AG04449 (cell line): ENCODE measurements at places on chromosomes 3 and 15.

DNA sequence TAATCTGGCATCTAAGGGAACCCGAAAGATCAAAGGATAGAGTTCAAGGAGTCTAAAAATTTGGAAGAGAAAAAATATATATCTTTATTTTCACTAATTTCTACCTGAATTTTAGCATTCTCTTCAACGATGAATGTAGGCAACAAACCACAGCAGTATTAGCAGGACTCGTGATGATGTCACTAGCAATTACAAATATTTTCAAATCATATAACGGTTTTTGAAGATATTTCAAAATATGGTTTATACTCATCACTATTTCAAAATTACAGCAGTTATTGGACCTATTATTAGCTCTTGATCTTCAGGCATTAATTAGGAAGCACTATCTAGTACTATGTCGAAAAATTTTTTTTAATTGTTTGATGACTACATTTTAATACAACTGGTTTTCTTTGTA is 27.0 kb upstream of the ANKDD1A start:
- DNase-seq, result no peak

DNA sequence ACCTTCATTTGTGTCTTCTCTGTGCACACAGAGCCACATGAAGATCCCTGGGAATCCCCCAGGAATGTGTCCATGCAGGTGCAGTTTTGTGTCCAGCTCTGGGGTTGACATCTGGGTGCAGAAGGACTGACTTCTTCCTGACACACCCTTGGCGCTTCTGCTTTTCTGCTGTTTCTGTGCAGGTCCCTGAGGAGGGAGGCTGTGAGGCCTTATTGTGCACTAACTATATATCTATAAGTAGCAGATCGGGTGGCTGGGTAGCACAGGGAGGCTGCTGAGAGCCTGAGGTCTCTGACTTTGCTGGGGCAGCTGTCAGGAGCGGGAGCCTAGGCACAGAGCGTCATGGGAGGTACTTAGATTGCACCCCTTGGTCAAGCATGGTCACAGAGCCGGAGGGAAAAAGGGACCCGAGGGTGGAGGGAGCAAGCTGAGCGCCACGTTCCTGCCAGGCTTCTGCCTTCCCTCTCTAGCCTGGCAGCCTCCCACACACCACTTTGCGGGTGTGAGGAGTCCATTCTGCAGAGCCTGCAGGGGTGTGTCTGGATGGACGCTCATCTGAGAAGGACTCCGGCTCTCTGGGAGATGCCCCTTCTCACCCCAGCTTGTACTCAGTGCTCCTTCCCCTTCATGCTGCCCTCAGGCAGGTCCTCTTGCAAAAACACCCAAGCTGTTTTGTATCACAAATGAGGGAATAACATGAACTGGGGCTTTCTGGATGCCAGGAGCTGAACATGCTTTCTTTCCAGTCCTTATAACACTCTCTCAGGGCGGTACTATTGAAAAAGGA is 23.9 kb downstream of the CCDC33 start:
- DNase-seq, result no peak

- DNase-seq, result peak; percentile 87
Measured at GRCh38 chr3:61664105-61664482, 102.7 kb downstream of the PTPRG start.

- no peak for DNase-seq
Measured at GRCh38 chr3:13878281-13879101, 1.4 kb downstream of the WNT7A start.

- no peak for DNase-seq
Measured at GRCh38 chr3:127779747-127780146, 42.6 kb downstream of the MGLL start.

- DNase-seq, result no peak
Measured at GRCh38 chr3:62815981-62816380, 59.2 kb downstream of the CADPS start.

DNA sequence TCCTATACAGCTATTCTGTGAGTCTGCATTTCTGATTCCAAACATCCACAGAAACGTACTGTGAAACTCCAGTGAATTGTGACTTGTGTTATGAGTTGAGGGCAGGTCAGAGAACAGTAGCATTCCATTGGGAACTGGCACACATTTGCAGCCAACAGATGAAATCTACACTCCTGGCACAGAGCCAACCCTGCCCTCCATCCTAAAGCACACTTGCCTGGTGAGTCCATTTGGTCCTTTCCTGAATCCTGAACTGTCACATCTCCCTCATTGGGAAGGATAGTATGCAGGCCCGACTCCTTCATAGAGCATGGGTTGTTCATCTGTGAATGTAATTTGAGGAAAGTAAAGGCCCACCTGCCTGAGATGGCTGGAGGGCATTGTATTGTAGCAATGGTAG is 314.3 kb upstream of the RASGRP1 start:
- no peak for DNase-seq

GRCh38 chr3:101011136-101011535 is 17.9 kb upstream of the ABI3BP start:
- no peak for DNase-seq

GRCh38 chr3:58411036-58411435 is 22.6 kb downstream of the PDHB start:
- no peak for DNase-seq

DNA sequence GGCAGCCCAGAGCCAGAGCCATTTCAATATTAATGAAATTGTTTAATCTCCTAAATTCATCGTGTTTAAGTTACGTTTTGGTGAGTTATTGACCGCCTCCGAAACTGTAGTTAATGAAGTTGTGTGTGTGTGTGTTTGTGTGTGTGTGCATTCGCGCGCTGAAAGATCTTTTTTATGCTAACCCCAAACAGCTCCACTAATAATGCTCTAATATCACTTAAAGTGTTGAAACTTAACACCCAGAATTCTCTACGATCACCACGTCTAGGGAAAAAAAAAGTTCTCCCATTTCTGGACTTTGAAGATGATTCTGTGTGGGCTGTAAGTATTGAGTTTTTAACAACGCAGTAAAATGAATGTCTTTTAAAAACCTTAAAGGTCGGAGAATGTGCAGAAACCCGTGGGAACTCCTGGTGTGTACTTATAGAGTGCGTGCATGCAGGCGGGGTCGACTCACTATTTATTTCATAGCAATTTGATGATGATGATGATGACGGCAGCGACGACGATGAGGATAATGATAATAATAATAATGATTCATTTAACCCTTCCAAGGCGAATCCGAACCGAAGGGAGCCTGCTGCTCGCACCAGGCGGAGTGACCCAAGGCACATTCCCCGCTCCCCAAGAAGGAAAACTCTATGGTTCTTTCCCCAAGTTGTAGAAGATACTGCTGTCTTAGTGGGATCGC is 1.4 kb upstream of the FOXB1 start:
- no peak for DNase-seq

DNA sequence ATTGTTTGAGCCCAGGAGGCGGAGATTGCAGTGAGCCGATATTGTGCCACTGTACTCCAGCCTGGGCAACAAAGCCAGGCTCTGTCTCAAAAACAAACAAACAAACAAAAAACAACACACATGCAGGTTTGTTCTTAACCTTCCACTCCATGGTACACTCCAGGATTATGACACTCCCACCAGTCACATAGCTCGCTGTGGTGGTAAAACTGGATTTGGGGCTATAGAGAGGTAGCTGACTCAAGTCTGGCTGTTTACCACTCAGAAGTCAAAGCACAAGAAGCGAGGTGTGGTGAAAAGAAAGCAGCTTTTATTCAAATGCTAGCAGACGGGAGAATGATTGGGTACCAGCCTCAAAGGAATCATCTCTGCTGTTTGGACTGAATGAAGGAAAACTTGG is 49.0 kb upstream of the SIAH2 start:
- no peak for DNase-seq

GRCh38 chr3:67361323-67361722 is 293.1 kb downstream of the SUCLG2 start:
- DNase-seq, result no peak

- no peak for DNase-seq
Measured at GRCh38 chr15:31330836-31331235, 4.2 kb downstream of the KLF13 start.

GRCh38 chr3:139893267-139893962 is 41.6 kb upstream of the CLSTN2 start:
- no peak for DNase-seq

DNA sequence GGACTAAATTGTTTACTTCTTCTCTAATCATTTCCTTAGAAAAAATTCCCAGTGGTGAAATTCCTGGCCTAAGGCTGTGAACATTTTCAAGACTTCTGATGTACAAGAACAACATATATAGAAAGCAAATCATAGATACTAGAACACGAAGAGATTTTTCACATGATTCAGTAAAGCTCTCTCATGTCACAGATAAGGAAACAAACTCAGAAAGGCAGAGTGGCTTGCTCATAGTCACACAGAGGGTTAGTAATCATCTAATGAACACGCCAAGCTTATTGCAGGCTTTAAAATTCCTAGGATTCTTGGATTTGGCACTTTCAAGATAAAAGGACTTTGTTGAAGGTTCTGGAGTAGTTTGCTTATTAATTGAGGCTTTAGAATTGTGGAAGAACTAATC is 26.2 kb downstream of the CRTAP start:
- DNase-seq, result no peak

- no peak for DNase-seq
Measured at GRCh38 chr3:78889348-78889747, 878.5 kb downstream of the ROBO1 start.

GRCh38 chr15:82856397-82857170 is 47.2 kb downstream of the WHAMM start:
- DNase-seq, result no peak

DNA sequence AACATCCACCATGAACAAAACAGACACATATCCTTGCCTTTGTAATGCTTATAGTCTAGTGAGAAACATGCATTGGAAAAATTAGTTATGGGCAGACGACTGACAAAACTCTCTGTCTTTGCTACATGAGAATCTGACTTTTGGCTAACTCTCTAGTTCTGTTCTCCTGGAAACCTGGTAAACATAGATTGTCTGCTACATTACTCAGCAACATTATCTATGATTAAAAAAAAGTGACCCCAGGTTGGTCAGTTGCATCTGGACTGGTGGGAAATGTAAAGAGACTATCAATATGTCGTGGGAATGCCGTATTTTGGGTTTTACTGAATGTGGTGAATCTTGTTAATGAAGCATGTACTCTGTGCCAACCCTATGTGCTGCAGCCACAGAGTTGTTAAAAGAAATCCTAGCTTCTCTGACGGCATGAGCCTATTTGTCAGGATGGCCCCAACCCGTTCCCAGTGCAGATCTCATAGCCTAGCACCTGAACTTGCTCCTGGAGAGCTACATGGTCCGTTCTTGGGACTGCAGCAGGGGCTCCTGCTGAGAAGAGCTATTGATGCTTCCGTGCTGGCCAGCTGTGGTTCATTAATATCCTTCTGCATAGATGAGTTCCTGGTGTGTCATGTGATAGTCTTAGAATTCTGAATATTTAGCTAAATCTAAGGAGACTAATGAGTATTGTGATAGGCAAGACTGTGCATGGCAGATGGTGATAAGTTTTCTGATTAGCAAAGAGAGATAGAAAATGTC is 311.7 kb upstream of the ZNF717 start:
- no peak for DNase-seq

DNA sequence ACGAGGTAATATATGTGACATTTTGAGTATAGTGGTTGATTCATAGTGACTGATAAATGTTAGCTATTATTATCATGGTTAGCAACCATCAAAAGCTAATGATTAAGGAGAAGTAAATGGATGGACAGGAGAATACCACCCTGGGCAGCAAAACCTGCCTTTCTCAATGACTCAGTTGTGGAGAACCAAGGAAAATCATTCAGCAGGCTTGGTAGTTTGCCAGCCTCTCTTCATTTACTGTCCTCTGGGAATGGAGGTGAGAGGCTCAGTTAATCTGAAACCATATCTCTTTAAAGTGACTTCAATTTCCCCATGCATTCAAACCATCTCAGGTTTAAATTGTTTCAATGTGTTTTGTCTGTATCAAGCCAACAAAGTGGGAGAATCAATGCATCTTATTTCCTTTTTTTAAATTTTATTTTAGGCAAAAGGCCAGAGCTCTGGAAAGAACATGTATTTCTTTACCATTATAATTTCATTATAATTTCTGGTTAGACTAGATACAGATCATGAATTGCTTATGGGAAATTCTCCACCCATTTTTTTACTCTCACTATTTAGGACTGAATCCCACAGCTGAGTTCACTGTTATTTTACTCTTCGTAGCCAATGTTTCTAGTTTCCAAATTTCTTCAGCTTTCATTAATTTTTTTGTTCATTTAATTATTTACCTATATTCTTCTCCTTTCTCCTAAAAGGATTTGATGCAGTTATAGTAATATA is 2.7 kb downstream of the TM4SF18 start:
- DNase-seq, result no peak

GRCh38 chr15:86691091-86691663 is 611.5 kb downstream of the AGBL1 start:
- DNase-seq, result no peak

- DNase-seq, result no peak
Measured at GRCh38 chr3:184611607-184612281, 50.2 kb downstream of the EPHB3 start.

DNA sequence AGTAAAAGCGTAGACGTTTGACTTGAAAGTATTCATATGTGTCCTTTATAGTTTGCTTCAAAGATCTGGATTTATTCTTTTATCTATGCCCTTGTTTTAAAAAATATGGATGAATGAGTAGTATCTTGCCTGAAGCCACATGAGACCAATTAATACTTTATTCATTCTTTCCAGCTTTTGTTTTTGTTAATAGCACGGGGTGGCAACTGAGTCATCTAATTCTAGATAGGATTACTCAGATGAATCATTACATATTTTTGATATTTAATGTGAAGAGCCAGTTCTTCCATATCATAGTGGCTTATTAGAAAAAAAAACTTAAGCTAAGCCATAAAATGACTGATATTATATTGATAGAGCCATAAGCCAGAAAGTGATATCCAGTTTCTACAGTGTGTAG is 121.9 kb downstream of the BBX start:
- no peak for DNase-seq

- DNase-seq, result no peak
Measured at GRCh38 chr15:69013726-69014406, 629 bp upstream of the NOX5 start.

DNA sequence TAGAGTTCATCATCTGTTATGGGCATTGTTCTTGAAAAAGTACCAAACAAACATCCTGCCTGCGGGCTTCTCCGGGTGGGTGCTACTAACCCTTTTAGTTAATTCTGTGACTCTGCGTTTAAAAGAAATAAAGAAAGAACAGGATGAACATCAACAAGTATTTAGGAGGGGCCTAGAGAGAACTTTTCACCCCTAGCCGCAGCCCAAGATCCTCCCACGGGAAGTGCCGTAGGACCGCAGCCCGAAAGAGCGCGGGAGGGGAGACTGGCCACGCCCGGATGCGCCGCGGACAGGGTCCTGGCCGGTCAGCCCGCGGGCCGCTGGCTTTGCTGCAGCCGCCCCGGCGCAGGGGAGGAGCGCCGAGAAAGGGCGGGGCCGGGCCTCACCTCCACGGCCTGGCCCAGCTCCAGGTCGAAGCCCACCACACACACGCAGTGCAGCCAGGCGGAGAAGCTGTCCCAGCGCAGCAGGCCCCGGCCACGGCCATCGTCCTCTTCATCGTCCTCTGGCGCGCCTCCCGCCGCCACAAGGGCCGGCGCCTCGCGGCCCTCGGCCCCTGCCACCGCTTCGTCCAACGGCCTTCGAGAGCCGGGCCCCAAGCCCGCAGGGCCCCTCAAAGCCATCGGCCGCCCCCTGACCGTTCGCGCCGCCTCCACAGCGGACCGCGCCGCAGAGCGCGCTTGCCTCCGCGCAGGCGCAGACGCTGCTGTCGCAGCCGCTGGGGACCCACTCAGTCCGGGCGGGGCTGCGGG is at the start of gene DENND6A:
Gene DENND6A (minus strand): TSS at position 682 of the 752 bp plus-strand sequence. CDS start 59 bp downstream, at position 623.
- DNase-seq, result peak; percentile 26
